Spinal cord (tissue), 10 donors: ENCODE measurements at places on chromosomes 4 and X. TPM values are rescaled to one million over a fixed set of nuclear protein-coding genes. Genes with fewer than 3 reads are reported as not detected.

DNA sequence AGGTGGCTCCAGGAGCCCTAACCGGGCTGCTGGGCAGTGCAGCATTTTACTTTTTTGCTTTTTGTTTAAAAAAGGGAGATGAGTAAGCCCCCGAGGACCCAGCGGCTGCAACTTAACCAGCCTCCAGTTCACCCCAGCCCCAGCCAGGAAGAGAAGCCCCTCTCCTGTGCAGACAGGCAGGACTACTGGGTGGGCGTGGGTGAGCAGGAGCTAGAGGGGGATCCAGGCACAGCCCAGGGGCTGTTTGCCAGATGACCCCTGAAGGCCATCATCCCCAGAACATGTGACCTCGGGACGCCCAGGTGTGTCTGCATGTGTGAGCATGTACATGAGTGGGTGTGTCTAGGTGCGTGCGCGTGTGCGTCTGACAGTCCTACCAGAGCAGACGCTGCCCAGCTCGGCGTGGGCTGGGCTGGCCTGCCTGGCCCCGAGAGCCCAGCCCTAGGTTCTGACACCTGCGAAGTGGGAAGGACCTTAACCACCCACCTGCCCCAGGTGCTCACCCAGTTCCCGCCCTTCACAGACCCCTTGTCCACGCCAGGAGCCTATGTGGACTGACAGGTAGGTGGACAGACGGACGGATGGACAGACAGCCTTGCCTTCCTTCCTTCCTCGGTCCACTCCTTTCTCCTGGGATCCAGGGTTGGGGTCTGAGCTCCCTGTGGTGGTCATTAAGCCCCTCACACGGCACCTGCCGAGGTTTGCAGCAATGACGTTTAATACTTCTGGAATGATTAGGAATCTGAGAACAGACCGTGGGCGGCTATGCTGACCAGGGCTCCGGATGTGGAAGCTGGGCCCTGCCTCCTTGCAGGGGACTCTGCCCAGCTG, 7.8 kb upstream of the HAUS3 start:
- no peak for DNase-seq

- DNase-seq, result no peak
These were observed 104.4 kb downstream of the HHIP start for GRCh38 chr4:144750348-144750747.

- no peak for DNase-seq
These were observed 862.2 kb downstream of the TRIML1 start for GRCh38 chr4:189001283-189001970.

DNA sequence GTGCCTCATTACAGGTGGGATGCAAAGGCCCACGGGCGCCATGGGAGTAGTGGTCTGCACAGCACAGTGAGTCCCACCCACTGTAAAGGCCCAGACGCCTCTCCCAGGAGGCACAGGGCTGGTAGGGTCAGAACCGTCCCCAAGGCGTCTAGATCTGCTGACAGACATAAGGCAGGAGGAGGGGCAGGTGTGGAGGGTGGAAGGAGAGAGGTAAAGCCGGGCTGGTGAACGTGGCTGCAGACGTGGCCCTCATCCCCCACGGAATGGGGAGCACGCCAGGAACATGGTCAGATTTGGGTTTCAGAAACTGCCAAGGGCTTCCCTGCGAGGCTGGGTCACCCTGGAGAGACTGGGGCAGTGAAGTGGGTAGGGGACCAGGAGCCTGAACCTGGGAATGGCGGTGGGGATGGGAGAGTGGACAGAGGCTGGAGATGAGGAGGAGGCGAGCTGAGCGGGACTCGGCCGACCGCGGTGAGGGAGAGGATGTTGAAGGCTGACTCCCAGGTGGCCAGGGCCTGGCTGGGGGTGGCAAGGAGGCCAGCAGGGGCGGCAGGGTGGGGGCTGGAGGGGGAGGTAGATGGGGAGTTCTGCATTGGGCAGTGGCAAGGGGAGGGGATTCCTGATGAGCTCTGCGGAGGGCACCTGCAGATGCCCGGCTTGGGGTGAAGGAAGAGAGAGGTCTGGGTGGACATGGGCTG, 184.9 kb downstream of the AFAP1 start:
- DNase-seq, result no peak

GRCh38 chrX:10111364-10112148, 45.2 kb upstream of the CLCN4 start:
- DNase-seq, result no peak

- DNase-seq, result no peak
These were observed 62.7 kb upstream of the PTPN13 start for GRCh38 chr4:86531440-86531839.

GRCh38 chr4:75101906-75102786, 169.2 kb downstream of the PARM1 start:
- no peak for DNase-seq

GRCh38 chrX:111131572-111131971, 35.6 kb downstream of the PAK3 start:
- DNase-seq, result no peak

GRCh38 chrX:136452614-136453013, 35.1 kb upstream of the BRS3 start:
- no peak for DNase-seq

GRCh38 chrX:115531818-115532403, 29.1 kb upstream of the PLS3 start:
- DNase-seq, result no peak

The PNMA6A gene
- polyA plus RNA-seq, result 47.1 TPM

The XPNPEP2 gene
- polyA plus RNA-seq, result 0.87 TPM

The FGA gene
- polyA plus RNA-seq, result not detected

The SOX3 gene
- polyA plus RNA-seq, result 4.5 TPM

The SPANXC gene
- polyA plus RNA-seq, result not detected
